Gastroesophageal sphincter (tissue), 4 donors: ENCODE measurements at places on chromosomes 7 and 10.

- ATAC-seq, result no peak
Measured at GRCh38 chr7:114426382-114426781, 11.8 kb downstream of the FOXP2 start.

GRCh38 chr7:100602889-100603725 is 944 bp downstream of the PCOLCE start:
- ATAC-seq, result peak; percentile 65

DNA sequence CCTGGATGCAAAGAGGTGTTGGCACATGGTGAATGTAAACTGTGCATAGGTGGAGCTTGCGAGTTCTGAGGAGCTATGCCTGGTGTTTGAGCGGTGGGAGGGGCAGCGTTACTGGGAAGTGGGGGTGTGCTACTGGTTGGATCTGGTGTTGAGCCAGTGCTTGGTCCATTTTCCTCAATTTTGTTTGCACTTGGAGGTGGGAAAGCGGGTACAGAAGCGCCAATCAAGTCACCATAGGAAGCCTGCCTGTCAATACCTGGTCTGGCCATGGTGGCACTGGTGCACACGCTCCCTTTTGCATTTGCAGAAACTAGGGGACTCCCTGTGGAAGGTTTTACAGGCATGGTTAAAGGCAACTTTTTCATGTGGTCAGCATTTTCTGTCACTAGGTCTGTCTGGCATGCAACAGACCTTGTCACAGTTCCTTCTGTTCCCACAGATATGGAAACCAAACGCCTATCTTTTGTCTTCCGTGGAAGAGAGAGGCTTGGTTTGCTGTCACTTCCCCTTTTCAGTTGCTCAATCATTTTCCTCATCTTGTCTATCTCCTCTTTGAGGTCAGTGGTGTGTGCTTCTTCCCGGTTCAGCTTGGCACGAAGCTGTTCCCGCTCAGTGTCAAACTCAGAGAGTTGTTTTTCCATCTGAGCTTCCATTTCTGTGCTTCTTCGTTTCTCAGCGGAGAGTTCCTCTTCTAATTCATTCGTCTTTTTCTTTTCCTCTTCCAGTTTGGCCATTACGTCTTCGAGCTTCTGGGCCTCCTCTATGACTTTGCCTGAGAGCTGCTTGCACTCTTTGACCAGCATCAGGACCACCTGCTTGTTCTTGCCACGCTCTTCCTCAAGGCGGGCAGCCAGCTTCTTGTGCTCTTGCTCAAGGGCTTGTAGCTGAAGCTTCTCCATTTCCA is 81.1 kb downstream of the CTTNBP2 start:
- peak; percentile 62 for ATAC-seq

DNA sequence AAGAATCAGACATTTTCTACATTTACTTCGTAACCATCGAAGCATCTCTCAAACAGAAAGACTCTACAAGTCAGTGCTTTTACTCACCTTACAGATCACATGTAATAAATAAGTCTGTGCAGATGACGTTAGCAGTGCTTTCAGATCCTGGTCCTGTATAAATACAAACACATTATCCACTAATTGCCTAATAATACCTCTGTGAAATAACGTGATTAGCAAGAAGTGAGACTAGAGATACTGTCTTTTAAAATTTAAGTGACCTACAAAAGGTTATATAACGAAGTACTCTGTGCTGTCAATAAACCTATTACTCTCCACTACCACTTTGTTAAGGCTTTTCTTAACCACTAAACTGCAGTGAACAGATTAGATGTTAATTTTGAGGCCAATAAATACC is 246.9 kb downstream of the NSUN6 start:
- ATAC-seq, result no peak

DNA sequence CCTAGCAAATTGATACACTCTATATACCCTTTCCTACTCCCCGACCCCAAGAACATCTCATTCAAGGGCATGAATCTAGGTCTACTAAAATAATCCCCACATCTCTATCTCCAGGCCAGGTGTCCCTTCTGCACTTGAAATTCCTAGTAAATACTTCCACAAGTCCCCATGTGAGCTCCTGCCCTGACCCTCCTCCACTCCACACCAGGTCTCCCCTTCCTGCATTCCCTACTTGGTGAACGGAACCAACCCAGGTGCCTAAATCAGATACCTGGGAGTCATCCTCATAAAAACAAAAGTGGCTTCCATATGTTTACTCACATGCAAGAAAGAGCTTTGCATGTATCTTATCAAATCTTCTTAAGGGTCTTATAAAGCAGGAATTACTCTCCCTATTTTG is 69.2 kb downstream of the COA1 start:
- ATAC-seq, result no peak

DNA sequence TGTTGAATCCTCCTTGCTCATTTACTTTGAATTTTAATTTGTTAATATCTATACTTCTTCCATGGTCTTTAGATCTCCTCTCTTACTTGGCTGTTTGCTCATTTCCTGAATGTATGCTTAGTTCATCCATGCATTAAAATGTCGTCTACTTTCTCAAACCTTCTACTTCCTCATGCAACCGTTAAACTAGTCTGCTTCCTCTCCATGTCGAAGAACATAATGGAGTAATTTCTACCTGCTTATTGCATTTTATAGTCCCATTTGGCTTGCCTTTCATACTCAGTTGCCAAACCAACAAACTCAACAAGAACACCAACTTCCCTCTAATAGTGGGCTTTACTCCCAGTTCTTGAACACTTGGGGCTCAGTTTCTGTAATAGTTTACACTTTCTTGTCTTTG is 43.8 kb upstream of the SEMA3D start:
- ATAC-seq, result no peak

DNA sequence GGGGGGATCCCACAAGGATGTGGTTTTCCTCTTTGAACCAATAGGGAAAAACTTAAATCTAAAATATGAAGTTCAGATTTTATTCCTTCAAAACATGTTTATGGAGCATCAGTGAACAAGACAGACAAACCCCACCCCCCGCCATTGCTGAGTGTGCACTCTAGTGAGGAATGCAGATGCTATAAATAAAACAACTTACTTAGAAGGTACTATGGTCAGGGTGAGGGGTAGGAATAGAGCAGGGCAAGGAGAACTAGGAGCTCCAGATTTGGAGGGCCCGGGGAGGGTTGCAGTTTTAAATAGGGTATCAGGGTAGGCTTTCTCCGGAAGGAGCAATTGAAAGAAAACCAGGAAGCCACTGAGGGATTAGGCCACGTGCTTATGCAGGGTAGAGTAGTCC is 47.9 kb downstream of the CELF2 start:
- no peak for ATAC-seq

- ATAC-seq, result no peak
Measured at GRCh38 chr7:76065016-76065612, 17.2 kb downstream of the MDH2 start.
